ENCODE measurements at places on chromosomes 11 and 22.

- DNase-seq: no peak
These were observed 131.9 kb upstream of the TEAD1 start for GRCh38 chr11:12542186-12542935.

GRCh38 chr11:3880724-3881123, 25.3 kb downstream of the STIM1 start:
- no peak for DNase-seq

- no peak for DNase-seq
These were observed 687 bp upstream of the CALCA start for GRCh38 chr11:14972581-14973495.

GRCh38 chr11:5065027-5065426, 4.3 kb upstream of the OR52E1 start:
- DNase-seq: no peak

DNA sequence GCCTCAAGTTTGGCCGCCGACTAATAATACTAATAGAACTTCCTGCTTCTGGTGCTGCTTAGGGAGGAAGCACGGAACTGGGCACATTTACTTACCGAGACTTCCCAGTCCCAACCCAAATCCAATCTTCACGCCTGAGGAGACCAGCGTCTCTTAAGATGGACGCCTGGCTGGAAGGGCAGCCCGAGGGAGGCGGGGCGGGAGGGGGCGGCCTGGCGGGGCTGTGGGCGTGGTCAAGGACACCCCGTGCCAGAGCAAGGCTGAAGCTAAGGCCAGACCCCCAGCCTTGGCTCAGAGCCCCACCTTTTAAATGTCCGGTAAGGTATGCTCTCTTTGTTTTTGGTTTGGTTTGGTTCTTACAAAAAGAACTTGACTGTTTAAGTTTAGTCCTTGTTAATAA, at the start of gene GDPD4:
TSS of gene GDPD4 (minus strand) at position 177 of the 400 bp plus-strand sequence. CDS start 16,549 bp downstream, outside the sequence.
- no peak for DNase-seq

GRCh38 chr22:19666673-19667593, 47.4 kb upstream of the SEPTIN5 start:
- no peak for DNase-seq

GRCh38 chr22:30728826-30729225, 34.2 kb downstream of the OSBP2 start:
- no peak for DNase-seq

- no peak for DNase-seq
These were observed 1.7 kb upstream of the ANO3 start for GRCh38 chr11:26330262-26330661.

DNA sequence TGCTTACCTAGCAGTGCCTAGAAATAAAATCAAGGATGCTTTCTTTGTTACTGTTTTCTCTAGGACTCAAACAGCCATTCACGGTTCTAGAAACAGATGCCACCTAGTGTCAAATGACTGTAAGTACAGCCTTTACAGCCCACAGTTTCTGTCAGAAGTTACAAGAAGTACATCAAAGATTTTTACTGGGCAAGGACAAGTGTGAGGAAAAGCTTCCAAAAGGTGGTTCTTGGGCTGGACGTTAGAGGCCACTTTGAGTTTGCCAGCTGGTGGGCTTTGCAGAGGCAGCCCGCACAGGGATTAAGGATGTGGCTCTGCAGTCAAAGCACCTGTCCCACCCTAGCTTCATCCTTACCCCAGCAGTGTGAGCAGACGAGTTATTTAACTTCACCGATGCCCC, 6.9 kb downstream of the KMT5B start:
- DNase-seq: no peak

DNA sequence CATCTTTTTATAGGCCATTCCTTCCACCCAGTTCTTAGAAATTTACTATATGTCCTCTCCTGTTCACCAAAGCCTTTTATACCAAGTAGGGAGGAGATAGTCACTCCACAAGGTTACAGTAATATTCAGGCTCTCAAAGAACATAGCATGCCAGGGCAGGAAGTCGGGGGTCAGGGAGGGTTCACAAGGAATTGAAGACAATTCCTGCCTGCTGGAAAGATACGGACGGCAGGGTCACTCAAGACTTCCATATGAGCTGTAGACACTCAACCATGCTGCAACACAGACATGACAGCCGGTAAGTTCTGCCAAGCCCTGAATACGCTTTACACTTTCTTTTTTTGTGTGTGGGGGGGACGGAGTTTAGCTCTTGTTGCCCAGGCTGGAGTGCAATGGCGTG, 700 bp downstream of the C22orf31 start:
- DNase-seq: no peak

- DNase-seq: no peak
These were observed 53.3 kb upstream of the ADA2 start for GRCh38 chr22:17272511-17272991.

DNA sequence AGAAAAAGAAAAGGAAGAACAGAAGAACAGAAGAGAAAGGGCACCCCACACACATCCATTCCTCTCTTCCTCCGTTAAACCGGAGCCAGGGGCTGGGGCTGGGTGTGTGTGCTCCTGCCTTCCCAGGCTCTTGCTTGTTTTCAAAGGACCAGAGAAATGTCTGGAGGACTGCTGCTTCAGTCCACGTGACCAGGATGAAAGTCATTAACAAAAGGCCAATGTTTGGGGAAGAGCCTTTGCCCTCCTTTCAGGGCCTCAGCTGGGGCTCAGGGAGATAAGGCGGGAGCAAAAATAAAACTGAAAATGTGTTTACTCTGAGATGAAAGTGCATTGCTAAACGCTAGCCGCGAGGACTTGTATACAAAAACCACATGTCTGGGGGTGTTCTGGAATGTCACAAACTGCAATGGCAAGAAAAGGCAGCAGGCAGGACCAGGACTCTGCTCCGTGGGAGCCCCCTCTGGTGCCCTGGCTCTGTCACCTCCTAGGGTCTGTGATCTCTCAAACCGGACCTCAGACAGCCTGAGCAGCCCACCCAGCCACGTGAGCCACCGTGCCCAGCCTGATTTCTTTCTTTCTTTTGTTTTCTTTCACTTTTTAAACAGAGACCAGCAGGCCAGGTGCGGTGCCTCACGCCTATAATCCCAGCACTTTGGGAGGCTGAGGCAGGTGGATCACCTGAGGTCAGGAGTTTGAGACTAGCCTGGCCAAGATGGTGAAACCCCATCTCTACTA, 31.6 kb upstream of the MYH9 start:
- DNase-seq: no peak

DNA sequence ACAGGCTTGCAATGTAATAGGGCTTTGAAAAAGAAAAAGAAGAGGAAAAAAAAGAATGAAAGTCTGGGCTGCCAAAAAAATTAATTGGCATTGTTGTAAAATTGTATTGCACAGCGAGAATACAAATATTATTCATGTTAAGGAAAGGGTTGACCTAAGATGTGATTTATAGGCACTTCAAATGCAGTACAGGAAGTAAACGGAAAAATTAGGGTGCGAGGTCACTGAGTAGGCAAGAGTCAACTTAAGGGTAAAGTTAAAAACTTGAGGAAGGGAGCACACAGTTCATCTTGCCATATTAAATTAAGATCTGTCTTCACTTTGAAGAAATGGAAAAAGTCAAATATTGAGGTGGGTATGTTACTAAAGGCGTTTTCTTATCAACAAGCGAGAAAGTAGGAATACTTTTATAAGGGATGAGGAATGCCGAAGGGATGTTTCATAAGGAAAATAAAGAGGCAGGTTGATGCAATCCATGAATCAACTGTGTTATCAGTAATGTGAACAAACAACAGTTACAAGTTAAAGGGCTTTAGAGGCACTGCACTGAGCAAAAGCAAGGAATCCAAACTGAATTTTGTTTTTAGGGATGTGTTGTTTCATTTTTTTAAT, 123.0 kb downstream of the WT1 start:
- no peak for DNase-seq

DNA sequence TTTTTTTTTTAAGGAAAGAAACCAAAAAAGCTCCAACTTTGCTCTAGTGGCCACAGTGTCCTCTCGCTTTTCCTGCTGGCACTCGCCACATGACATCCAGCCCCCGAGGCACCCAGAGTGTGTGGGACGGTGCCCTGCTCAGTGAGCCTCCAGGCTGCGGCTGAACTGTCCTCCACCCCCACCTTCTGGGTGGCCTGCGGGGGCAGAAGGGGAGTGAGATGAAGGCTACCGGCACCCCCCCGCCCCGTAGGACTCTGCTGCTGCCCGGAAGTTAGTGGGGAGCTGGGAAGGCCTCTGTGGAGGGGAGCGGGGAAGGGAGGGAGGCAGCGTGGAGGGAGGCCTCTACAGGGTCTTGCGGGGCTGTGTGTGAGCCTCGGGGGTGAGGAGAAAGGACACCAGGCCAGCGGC, 264.4 kb downstream of the CTTN start:
- DNase-seq: no peak

DNA sequence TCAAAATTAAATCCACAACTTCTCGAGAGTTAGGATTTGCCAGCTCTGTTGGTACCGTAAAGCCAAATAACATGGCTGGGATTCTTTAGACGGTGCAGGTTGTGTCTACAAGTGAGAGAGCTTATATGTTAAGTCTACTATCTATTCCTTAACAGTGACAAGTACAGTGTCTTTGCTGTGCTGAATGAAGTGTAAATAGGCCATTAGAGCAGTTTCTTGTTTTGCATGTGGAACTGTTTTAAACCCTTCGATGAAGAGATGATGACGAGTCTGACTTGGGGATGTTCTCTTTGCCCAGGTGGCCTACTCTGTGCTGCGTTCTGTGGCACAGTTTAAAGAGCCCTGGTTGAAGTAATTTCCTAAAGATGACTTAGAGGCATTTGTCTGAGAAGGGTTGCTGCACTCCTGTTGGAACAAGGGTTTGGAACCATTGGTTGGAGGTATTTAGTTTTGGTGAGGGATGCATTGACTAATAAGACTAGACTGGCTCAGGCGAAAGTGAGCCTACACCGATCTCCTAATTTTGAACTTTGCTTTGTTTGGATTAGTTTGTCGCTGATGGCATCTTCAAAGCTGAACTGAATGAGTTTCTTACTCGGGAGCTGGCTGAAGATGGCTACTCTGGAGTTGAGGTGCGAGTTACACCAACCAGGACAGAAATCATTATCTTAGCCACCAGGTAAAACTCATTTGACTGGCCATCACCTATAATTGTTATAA, 988 bp downstream of the RPS3 start:
- DNase-seq: no peak

Data from stimulated activated CD4-positive, alpha-beta T cell treated with anti-CD3 and anti-CD28 coated beads, Interleukin-1b, Interleukin-23, amount 100 ng/mL, for 4 hours (primary cell).